ENCODE measurements at places on chromosomes 6 and 20.
A peak's percentile ranks its signal among the peaks of the same experiment; 100 is the strongest.

DNA sequence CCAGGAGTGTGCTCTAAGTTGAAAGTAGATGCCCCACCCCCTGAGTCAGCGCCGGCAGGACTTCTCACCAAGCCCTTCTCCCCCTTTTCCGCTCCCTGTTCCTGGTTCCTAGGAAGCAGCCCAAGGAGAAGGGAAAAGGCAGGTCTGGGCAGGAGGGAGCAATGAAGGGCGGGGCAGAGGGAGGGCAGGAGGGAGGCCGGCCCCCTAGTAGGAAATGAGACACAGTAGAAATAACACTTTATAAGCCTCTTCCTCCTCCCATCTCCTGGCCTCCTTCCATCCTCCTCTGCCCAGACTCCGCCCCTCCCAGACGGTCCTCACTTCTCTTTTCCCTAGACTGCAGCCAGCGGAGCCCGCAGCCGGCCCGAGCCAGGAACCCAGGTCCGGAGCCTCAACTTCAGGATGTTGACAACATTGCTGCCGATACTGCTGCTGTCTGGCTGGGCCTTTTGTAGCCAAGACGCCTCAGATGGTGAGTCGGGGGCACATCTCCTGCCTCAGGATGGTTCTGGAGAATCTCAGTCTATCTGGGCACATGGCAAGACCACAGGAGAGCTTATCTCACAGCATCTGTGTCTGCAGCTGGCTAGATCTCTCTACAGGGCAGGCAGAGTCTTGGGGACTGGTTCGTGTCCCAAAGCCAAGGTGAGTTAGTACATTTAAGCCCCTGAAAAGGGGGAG is at the start of gene PROCR:
PROCR (plus strand) TSS at position 320 of the 681 bp plus-strand sequence; CDS start at position 403, 83 bp downstream.
- peak; percentile 85 for DNase-seq

- no peak for DNase-seq
Observed at GRCh38 chr6:130632277-130632676, 194.9 kb upstream of the SMLR1 start.

- DNase-seq, result no peak
Observed at GRCh38 chr6:11918739-11919605, 93.1 kb upstream of the HIVEP1 start.

GRCh38 chr6:26359765-26360164 is 5.2 kb upstream of the BTN3A2 start:
- DNase-seq, result no peak

- peak; percentile 62 for DNase-seq
Observed at GRCh38 chr6:71250099-71250602, 38.5 kb upstream of the OGFRL1 start.

DNA sequence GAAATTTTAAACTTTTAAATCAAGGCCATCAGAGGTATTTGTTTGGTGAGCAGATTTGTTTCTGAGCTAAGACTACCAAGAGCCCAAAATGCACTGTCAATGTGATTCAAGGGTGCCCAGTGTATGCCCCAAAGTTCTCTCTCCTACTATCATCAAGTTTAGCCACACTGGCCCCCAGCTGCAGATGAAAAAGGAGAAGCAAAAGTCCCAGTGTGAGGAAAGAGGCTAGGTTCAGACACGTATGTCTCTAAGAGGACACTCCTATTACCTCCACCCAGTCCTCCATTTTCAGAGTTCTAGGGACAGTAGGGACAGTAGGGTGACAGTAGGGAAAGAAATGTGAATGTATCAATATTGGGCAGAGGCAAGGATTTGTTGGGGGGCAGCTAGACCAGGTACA is 230.8 kb downstream of the CD83 start:
- no peak for DNase-seq

- no peak for DNase-seq
Observed at GRCh38 chr6:3287976-3288707, 29.4 kb downstream of the PSMG4 start.
